NCI-H1694 (cell line): ENCODE measurements at places on chromosomes 2 and 18.
A peak's percentile ranks its signal among the peaks of the same experiment; 100 is the strongest.

GRCh38 chr2:190113000-190113399 lies 50.5 kb upstream of the MSTN start:
- no peak for DNase-seq

- no peak for DNase-seq
Observed at GRCh38 chr2:33859811-33860461, 260.8 kb upstream of the FAM98A start.

- DNase-seq, result no peak
Observed at GRCh38 chr2:173271825-173272224, 82.8 kb upstream of the CDCA7 start.

- DNase-seq, result no peak
Observed at GRCh38 chr2:105848367-105848766, 103.7 kb downstream of the NCK2 start.

- no peak for DNase-seq
Observed at GRCh38 chr2:132701810-132702209, 31.8 kb upstream of the LYPD1 start.

GRCh38 chr2:65367524-65367923 lies 64.9 kb downstream of the SPRED2 start:
- DNase-seq, result no peak

- no peak for DNase-seq
Observed at GRCh38 chr2:48200620-48201293, 294.5 kb upstream of the FBXO11 start.

DNA sequence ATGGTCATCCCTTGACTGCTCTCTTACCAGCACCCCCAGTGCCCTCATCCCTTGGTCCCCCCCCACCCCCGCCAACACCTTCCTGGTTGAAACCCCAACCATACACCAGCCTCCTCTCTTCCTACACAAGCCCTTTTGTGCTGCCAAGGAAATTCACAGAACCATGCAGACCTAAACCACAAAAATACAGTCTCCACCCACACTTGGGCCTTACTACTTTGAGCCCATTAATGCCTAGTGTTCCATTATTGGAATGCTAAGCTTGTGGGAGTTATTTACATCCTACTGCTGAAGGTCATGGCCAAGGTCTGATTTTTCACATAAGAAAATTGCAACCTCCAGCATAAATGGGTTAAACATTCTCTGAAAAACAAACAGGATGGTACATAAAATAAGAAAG lies 4.1 kb upstream of the CRACDL start:
- DNase-seq, result no peak

DNA sequence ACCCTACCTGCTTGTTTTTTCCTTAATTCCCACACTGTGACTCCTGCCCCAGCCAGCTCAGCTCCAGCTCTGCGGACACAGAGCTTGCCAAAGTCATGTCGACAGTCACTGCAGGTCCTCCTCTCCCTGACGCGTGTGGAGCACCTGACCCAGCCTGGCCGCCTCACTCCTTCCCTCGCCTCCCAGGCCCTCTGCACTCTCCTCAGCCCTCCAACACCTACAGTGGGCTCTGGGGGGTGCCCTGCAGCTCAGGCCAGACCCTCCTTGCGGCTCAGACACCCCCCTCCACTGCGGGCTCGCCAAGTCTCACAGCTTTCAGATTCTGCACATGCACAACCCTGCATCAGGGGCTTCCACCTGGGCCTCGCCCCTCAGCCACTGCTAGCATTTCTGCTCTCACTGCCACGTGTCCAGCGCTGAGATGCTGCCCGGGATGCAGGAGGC lies 68.3 kb downstream of the NDUFA10 start:
- DNase-seq, result no peak

- no peak for DNase-seq
Observed at GRCh38 chr2:226564667-226565066, 235.0 kb downstream of the IRS1 start.

GRCh38 chr2:219277703-219278654 lies 1.2 kb upstream of the DNAJB2 start:
- peak; percentile 86 for DNase-seq

DNA sequence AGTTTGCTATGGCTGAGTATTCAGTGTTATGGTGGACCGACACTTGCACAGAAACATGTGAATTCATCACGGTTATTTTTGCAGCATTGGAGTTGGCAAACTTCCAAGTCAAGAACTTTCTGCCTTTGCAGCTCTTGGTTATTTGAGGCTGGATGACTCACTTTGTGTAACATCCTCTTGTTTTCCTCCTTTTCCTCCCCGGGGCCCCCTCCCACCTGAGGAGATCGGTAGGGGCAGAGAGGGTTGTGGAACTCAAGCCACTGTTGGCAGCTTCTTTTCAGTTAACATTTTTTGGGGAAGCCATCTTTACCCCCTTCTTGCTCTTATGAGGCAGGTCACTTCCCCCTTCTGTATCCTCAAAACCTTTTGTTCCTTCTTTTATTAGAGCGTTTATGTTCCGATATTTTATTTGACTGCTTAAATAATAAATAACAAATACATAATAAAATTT lies 48.6 kb downstream of the DDX1 start:
- DNase-seq, result no peak

DNA sequence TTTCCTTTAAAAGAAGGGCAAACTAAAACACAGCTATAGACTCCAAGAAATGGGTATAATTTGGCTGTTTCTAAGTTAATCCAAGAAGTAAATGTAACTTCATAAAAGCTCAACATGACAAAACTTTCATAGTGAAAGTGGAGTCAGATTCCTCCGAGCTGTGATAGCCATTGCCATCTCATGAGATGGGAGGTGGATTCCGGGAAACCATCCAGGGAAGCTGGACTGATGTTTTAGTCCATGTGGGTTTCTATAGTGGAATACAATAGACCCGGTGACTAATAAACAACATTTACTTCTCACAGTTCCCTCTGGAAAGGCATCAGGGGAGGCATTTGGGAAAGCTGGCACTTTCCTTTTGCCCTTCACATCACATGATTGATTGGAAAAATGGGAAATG lies 10.0 kb upstream of the LAPTM4A start:
- no peak for DNase-seq

DNA sequence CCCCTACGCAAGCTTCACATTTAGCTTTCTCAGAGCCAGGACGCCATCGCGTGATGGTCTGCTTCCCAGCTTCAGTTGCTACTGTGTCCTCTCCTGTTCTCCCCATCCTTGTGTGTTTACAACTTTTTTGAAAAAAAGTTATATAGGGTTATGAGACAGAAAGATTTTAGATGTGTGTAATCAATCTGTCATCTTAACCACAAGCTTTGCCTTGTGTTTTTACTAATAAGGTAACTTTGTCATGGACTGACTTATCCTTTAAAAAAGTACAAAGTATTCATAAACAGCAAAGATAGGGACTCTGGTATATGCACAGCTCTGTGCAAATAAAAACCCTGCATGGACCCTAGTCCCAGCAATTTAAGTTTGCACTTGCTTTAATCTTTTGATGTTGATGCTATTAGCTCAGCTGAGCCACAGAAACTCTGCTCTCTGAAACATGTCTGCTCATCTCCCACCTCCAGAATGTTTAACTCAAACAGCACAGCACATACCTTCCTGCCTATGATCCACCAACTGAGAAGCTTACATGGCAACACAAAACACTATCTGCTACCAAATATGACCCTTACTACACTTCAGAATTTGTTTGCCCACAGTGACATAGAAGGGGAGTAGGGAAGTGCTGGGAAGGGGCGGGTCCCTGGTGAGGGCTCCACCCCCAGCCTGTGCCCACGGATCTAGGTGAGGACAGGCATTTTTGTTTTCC lies 42.7 kb downstream of the SAP130 start:
- no peak for DNase-seq

- no peak for DNase-seq
Observed at GRCh38 chr2:133562558-133562957, 5.7 kb downstream of the NCKAP5 start.

- DNase-seq, result no peak
Observed at GRCh38 chr18:2536493-2536892, 34.8 kb downstream of the METTL4 start.

DNA sequence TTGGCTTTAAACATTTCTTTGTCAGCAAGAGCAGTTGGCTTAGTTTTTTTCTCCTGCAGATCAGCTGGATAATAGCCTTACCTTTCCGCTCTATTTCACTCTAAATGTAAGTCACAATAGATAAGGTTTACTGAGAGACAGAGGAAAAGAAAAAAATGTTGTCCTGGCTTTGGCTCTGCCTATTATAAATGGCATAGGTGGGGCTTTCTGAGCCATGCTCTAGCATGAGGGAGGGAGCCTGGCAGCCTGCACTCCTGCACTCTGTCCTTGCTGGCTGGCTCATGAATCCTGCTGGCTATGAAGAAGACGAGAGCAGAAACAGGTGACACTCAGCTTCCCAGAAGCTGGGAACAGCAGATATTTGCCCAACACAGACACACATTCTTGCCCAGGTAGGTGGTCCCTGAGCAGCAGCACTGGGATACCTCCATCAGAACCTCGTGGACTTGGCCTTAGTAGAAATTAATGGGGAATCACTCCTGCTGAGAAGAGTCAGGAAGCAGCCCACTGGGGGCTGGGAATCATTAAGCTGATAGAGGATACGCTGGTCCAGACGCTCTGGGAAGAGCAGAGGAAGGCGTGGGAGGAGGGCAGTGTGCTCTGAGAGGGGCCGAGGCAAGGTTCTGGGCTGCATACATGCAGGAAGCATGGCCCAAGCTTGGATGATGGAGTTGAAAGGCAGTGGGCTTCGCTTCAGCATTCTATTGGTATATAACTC lies 514.4 kb upstream of the HS6ST1 start:
- DNase-seq, result peak; percentile 26

DNA sequence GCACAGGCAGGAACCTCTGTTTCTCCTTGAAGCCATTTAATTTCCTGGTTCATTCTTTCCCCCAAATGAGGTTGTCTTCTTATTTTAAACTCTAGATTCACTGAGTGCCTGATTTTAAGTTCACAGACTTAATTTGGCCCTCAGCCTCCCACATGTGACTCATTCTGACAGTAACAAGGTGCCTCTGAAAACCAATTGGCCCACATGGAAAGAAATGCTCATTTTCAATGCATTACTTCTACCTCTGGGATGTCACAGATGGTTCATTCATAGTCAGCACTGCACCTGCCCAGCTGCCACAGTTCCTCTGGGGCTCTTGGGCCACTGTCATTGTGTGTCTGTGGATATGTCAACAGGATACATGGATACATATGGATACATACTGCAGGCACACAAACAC lies 140.4 kb upstream of the CAPN13 start:
- no peak for DNase-seq

GRCh38 chr2:65999796-66000195 lies 435.1 kb upstream of the MEIS1 start:
- no peak for DNase-seq

GRCh38 chr18:10139783-10140410 lies 226.1 kb downstream of the VAPA start:
- no peak for DNase-seq

DNA sequence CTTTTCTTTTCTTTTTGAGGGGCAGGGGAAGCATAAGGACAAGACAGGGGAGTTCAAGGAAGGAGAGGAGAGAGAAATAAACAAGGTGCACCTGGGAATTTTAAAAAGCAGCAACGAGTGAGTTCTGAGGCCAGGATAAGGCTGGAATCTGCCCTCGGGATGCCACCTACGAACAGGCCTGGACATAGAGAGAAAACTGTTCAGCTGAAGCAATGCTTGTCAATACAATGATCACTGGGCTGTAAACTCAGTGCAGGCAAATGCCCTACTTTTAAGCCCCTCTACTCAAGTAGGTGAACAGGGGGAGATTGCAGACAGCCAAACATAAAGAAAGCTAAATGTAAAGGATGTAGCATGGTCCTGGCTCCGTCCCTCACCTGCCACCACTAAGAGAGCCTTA lies 330.5 kb downstream of the ETAA1 start:
- DNase-seq, result no peak

DNA sequence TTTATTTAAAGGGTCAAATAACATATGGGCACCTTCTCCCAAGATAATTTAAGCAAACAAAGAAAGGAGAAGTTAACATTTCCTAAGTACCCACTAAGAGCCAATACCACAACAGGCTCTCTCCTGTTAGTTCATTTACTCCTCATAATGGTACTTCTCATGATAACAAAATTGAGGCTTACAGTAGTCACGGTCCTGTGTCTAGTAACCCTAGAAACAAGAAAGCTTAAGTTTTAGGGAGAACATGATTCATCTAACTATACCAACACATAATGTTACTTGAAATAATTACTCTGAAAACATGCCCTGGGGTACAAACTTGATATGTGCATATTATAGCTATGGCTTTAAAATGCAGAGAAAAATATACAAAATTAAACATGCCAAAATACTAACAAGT lies 19.8 kb downstream of the IWS1 start:
- DNase-seq, result no peak

DNA sequence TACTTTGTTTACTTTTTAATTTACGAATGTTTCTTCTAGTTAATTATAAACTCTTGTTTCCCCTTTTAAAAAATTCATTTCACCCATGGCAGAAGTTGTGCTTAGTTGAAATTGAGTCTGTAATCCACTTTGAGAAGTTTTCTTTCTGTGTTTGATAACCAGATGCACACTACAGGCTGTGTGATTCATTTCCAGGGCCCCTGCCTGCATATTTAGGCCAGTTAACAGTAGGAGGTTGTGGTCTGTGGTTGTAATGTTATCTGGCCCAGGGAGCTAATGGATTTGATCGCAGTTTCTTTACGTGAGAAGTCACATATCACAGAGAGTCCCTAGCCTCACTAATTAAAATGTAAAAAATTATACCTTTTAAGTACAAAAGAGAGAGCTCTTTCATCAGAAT lies 3.3 kb downstream of the CDH7 start:
- no peak for DNase-seq

DNA sequence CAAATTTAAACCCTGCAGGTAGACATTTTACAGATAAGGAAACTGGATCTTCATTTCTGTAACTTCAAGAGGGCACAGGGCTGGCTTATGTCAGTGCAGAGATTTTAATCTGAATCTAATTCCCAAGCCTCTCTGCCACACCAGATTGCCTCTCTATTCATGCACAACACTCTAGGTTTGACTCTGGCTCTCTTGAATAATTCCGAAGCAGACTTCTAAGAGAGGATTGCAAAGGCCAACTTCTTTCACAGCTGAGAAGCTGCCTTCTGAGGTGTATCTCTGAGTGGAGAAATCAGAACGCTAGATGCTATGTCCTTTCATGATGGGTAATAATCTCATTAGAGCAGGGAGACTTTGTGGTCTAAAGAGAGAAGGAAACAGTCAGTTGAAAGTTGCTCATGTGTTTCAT lies 20.1 kb upstream of the MGAT5 start:
- no peak for DNase-seq

GRCh38 chr2:201228912-201229290 lies 31.4 kb upstream of the CASP8 start:
- DNase-seq, result no peak

- no peak for DNase-seq
Observed at GRCh38 chr2:109176928-109177327, 47.9 kb downstream of the SH3RF3 start.

GRCh38 chr2:25822190-25823117 lies 55.8 kb downstream of the ASXL2 start:
- DNase-seq, result no peak

- DNase-seq, result no peak
Observed at GRCh38 chr2:231710799-231711676, 2.7 kb downstream of the PTMA start.

- no peak for DNase-seq
Observed at GRCh38 chr18:45166341-45166835, 448.9 kb upstream of the SLC14A2 start.

- DNase-seq, result peak; percentile 24
Observed at GRCh38 chr2:216694082-216694825, 1.1 kb downstream of the IGFBP5 start.

- no peak for DNase-seq
Observed at GRCh38 chr2:148201075-148202004, 180.4 kb downstream of the MBD5 start.

- DNase-seq, result no peak
Observed at GRCh38 chr18:27824841-27825681, 351.9 kb downstream of the CDH2 start.

GRCh38 chr18:70047931-70048603 lies 100.4 kb upstream of the CD226 start:
- no peak for DNase-seq
